Activated CD8-positive, alpha-beta memory T cell treated with anti-CD3 and anti-CD28 coated beads for 1 hour (primary cell): ENCODE measurements at places on chromosomes 11 and 22.

DNA sequence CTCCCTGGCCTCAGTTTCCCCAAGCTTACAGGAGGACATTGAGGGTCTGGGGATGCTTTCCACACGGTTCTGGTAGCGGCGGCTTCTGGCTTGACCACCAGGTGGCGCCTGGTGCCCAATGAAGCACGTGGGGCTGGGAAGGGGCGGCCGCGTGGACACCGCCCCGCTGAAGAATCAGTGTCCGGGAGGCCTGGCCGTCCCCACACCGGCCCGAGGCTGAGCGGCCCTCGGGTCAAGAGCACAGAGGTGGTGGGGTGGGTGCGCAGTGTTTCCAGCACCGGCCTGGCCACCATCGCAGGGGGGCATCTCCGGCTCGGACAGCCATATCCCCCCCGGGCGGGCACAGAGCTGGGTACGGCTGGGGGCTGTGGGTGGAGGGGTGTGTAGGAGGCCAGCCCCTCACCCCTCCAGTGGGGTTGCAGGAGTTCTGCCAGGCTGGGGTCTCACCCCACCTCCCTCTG is 27.8 kb upstream of the PPARA start:
- DNase-seq, result peak; percentile 61

DNA sequence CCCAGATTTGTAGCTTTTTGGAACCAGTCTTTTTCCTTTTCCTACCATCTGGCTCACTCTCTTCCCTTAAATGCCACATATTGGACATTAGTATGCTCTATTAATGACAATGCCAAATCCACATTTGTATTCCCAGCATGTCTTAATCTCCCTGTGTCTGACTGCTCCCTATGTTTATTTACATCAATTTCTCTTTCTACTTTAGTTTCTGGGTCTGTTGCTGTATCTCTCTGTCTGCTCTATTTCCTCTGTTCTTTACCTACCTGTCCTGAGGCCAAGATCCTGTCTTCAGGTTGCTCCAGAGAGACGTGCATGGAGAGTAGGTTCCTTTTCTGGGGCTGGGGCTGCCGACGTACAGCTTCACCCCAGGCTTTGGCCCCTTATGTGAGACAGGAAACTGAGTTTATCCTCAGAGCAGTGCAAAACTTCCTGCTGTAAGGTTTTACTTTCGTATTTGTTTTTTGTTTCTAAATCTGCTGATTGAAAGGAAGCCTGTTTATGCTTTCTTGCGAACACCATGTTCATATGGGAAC is 25.6 kb downstream of the OR2AG2 start:
- DNase-seq, result peak; percentile 14

GRCh38 chr11:9231848-9232177 is 33.3 kb downstream of the DENND5A start:
- DNase-seq, result no peak

DNA sequence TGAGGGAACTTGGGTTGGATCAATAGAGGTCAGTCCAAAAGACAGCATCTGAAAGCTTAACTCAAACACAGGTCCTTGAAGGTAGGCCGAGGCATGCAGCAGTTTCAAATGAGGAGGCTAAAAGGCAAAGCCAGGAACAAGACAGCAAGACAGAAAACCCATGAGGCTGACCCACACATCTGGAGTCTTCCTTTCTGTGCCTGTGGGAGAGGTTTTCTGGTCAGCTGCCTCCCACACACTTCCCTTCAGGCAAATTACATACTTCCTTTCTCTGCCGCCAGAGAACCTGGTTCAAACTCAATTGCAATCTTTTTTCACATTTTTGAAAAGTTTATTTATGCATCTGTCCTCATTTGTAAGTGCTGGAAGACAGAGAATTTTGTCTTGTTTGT is 29.8 kb upstream of the CRTAM start:
- DNase-seq, result no peak

DNA sequence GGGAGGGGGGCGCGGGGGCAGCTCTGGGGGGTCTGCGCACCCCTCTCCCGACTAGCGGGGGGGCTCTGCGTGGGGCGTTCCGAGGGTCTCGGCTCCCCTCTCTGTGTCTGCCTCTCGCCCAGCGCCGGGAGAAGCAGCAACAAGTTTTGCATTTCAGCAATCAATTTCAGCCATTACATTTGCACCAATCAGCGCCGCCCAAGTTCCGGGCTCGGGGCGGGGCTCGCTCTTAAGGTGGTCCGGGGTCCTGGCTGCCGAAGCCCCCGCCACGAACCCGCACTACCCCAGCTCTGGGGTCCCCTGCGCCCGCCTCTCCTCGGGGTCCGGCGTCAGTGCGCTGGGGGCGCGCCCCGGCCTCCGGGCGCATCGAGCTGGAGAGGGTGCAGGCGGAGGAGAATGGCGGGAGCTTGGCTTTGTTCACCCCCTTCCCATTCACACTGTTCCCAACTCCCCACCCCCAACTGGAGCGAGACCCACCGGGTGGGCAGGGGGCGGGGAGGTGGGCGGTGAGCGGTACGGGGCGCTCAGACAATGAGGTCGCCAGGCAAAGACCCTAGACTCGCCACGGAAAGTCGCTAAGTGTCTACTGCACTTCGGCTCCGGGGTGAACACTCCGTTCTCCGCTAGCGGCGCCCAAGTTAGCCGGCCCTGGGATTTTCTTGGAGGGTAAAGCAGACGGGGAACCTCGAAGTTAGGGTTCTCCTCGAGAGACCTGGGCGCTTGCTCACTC is at the start of gene MN1:
Gene MN1, minus strand, starts transcription at position 141 of the 730 bp plus-strand sequence. CDS start 1,213 bp downstream, outside the sequence.
- no peak for DNase-seq

DNA sequence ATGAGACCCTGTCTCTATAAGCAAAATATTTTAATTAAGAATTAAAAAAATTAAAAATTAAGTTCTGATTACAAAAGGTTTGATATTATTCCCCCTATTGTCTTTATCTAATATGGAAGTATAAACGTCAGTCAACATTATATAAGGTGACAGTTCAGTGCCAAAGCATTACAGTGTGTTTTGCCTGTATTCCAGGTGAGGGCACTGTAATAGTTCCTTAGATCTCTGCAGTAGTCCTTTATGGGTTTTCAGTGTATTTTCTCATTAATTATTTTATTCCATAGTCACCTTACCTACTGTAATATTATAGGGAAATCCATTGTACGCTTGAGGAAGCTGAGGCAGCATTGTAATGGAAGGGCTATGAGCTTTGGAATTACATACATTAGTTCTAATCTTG is 33.0 kb downstream of the FAR1 start:
- no peak for DNase-seq

DNA sequence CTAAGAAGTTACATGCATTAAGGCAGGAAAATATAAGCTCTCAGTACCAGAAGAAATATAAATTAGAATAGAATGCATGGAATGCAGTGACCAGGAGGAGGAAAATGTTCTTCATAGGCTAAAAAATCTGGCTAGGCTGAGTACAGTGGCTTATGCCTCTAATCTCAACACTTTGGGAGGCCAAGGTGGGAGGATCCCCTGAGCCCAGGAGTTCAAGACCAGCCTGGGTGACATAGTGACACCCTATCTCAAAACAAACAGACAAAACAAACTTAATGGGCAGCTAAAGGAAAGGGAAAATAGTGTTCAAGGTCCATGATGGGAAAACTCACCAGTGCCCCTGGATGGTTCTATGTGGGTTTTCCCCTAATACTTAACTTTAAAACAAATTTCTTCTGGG is 78.3 kb upstream of the RASSF10 start:
- DNase-seq, result no peak
